ENCODE measurements at places on chromosomes 5 and 9.

DNA sequence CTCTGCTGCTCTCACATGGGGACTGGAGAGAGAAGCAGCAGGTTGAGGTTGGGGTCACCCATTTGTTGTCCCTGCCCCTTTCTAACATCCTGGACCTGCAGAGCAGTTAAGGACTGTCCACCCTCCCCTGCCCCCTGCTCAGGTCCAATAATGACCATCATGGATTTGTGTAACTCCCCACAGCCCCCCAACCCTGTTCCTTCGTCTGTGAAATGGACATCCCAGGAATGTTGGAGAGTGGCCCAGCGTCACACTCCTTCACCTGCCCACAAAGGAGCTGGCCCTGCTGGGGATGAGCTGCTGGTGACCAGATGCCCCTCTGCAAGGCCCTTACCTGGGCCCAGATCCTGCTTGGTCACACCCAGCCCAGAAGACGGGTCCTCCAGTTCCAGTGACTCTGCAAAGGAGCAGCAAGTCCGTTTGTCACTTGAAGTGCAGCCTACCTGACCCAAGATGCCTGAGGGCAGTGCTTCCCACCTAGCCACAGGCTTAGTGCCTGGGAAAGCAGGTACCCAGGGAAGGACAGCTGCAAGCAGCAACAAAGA, 10.4 kb downstream of the CD74 start:
- DNase-seq = no peak

- DNase-seq = no peak
Observed at GRCh38 chr9:123091459-123091858, 58.0 kb downstream of the GPR21 start.

- DNase-seq = no peak
Observed at GRCh38 chr9:121698627-121699570, 47.5 kb downstream of the DAB2IP start.

DNA sequence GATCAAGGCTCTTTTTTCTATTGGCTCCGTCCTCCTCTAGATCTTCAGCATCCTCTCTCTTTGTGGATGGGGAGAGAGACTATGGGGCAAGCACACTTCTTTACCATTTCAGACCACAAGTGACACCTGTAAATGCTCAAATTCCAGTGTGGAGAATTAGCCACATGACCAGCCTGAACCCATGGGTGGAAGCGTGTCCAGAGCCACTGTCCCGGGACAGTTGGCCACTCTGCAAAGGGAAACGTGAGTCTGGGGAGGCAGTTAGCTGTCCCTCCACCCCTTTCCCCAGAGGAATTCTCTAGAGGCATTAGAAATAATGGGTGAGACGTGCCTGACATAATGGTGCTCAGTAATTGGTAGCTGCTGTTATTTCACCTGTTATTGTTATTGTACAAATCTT, 40.9 kb downstream of the AMBP start:
- no peak for DNase-seq

- DNase-seq = no peak
Observed at GRCh38 chr9:4927043-4927471, 58.0 kb upstream of the JAK2 start.

All from NCI-H2107 (cell line).